ENCODE measurements at places on chromosomes 5 and 9.

DNA sequence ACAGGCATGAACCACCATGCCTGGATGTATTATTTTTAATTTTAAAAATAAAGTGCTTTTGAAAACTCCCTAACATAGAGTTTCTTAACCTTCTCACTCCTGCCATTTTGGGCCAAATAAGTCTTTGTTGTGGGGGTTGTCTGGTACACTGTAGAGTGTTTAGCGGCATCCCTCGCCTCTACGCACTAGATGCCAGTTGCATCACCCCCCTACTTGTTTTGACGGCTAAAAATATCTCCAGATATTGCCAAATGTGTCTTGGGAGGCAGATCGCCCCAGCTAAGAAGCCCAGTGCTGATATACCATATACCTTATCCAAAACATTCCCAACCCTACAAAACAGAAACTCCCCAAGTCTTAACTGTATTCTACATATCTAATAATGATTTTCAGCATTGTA, 54.6 kb downstream of the SCAI start:
- no peak for DNase-seq

- no peak for DNase-seq
These were observed 61.4 kb downstream of the UGCG start for GRCh38 chr9:111957856-111958631.

DNA sequence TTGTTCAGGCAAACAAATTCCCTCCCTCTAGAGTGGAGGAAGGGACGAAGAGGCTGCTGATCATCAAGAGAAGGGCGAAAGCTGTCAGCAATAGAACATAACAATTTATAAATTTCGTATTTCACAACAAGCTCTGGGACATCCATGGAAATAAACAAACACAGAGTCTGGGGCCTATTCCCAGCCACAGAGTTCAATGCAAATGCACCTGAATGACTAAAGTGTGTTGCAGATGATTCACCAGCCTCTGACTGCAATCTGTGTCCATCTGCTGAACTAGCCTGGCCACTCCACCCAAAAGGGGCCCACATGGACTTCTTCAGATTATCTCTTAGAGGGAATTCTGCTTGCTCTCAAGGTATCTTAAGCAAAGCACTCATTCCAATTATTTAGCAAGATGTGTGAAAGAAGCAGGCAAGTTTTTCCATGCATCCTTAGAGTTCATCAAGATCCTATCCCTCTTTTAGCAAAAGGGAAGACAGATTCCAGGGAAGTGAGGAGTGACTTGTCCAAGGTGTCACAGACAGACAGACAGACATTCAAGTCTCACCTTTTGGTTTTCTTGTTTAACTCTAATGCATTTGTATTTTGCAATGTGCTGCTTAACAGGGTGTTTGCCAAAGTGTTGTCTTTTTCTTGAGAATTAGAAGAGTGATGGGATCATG, 307.8 kb upstream of the PAPPA start:
- no peak for DNase-seq

- no peak for DNase-seq
These were observed 41.8 kb upstream of the NEK6 start for GRCh38 chr9:124215956-124216355.

GRCh38 chr9:88954066-88954465, 37.2 kb upstream of the S1PR3 start:
- DNase-seq: no peak

GRCh38 chr9:125747053-125747764, at the start of gene PBX3:
Gene PBX3, plus strand, starts transcription at chr9:125747373.
- no peak for DNase-seq

- no peak for DNase-seq
These were observed 14.3 kb downstream of the LHX3 start for GRCh38 chr9:136190656-136191055.

GRCh38 chr9:15136646-15137045, 170.4 kb downstream of the TTC39B start:
- no peak for DNase-seq

DNA sequence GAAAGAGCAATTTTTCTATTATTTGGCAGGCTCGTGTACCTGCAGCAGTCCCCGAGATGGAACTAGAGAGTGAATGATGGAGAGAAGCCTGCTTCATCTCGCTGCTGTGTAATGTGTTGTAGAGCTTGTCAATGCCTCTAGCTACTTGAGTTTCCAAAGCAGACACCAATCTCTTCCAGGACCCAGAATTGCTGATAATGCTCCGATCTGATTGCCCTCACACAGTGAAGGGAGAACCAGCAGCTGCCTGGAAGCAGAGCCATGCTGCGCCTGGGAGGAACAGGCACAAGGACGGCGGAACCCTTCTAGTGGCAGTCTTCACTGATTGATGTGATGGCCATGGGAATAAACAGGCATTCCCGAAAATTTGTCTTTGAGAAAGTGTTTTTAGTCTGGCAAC, 288.0 kb downstream of the ICE1 start:
- no peak for DNase-seq

DNA sequence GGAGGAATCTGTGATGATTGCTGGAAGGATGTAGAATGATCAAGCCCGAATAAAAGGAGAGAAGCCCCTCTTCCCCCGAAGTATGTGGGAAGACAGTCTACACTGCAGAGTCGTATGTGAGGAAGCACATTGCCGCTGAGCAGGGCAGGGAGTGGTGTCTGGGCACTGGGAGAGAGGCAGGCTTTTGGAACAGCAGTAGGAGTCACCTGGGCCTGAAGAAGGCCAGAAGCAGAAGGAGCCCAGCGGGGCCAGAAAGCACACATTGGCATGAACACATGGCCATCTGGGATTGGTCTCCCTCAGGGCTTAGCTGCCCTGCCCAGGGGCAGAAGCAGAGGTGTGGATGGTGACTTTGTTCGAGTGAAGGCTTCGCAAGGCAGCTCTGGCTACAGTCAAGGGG, 162.8 kb downstream of the ERCC6L2 start:
- DNase-seq: no peak

GRCh38 chr5:54347221-54347865, 37.0 kb upstream of the ARL15 start:
- DNase-seq: no peak

- no peak for DNase-seq
These were observed 74.8 kb downstream of the CETN3 start for GRCh38 chr5:90334741-90335140.

DNA sequence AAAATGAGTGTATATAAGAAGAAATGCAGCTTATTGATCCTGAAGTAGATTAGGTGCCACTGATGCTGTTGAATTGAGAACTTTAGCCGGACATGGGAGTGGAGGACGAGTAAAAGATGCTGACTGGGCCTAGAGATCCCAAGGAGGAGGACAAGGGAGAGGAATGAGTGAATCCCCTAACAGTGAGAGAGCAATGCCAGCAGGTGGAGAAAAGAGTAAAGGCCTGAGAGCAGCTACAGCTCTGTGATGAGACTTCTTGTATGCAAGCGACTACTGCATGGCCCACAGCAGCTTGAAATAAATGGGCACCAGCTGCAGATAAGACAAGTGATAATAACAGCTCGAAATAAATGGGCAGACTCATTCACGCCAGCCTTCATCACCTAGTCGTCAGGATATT, 44.5 kb upstream of the JMY start:
- no peak for DNase-seq

- DNase-seq: no peak
These were observed 23.1 kb downstream of the SKP1 start for GRCh38 chr5:134153657-134154056.

- no peak for DNase-seq
These were observed 21.1 kb upstream of the CYSTM1 start for GRCh38 chr5:140153905-140154304.

- no peak for DNase-seq
These were observed 191.7 kb upstream of the NR3C1 start for GRCh38 chr5:143594902-143595818.

DNA sequence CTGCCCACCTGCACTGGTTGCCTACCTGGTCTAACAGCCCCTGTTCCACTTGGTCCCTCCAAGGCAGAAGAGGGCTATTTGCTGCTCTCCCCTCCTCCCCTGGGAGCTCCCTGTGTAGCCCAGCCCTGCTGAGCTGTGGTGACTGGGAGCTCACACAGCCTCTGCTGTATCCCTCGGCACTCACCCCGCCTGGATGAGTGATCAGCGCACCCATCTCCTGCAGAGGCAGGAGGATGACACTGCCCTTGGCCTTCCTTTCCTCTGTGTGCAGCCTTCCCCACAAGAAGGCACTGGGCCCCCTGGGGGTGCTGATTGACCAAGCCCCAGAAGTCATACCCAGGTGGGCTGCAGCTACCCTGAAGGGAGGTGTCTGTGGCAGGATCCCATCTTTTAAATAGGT, 134.2 kb downstream of the ADAMTS2 start:
- no peak for DNase-seq

- DNase-seq: no peak
These were observed 17.9 kb downstream of the CSF1R start for GRCh38 chr5:150068472-150068871.

GRCh38 chr9:90999425-91000397, 198.1 kb downstream of the SYK start:
- no peak for DNase-seq

- no peak for DNase-seq
These were observed 37.3 kb upstream of the EGFL7 start for GRCh38 chr9:136625101-136626065.

DNA sequence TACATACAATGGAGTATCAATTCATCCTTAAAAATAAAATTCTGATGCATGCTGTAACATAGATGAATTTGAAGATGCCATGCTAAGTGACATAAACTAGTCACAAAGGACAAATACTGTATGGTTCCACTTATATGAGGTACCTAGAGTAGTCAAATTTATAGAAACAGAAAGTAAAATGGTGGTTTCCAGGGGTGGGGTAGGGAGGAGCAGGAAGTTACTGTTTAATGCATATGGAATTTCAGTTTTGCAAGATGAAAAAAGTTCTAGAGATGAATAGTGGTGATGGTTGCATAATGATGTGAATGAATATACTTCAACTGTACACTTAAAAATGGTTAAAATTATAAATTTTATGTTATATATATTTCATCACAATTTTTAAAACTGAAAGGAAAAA, 57.3 kb upstream of the FNIP1 start:
- no peak for DNase-seq

GRCh38 chr5:16735101-16736060, 118.6 kb upstream of the RETREG1 start:
- DNase-seq: no peak

DNA sequence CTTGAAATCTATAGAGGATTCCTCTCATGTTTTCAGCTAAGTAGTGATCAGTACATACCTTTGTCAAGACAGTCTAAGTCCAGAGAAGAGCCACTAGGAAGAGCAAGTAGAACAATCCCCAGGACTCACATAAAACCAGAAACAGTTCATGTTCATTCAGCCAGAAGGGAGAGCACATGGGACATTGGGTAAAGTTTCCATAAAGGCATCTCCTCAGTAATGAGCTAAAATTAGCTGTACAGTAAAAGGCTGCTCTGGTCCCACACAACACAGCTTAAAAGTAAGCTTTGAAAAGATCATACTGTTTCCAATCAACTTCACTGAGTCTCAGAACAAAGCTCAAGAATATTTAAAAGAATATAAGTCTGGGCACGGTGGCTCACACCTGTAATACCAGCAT, 32.4 kb downstream of the HOMER1 start:
- DNase-seq: no peak

DNA sequence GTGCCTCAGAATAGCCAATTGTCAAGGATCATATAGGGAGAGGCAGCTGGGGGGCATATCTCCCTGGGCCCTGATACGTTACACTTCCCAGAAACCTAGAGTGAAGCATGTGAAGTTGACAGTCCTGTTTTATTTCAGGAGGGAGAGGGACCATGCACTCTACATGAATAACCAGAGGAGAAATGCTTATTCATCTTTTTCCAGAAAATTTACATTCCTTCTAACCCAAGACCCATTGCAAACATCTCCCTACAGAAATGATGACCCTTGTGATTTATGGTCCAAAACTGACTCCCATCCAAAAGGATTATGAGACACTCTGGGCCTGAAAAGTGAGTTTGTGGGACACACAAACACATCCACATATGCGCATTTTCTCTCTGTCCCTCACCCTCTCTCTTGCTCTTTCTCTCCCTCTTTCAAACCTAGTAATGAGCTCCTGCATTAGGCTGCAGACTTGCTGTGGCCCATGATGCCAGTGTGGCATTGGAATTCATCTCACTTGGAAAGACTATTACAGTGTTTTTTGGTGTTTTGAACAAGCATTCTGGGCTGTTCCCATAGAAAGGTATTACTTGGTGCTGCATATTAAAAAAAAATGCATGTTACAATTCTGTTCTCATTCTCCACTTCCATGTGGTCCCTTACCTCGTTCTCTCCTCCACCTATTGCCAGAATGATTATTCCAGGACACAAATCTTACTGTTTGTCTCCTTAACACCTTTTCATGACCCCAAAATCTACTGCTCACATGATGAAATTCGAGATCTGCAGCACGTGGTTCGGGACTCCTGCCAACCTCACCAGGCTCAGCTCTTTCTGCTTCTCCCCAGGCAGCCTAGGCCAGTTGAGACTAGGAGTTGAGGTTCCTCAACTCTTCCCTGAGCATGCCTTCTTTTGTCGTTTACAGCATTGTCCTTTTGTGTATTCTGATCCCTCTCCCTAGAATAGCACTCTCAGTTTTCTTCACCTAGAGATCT, 451.3 kb upstream of the KLF4 start:
- DNase-seq: no peak

- DNase-seq: no peak
These were observed 199.6 kb upstream of the DAB2 start for GRCh38 chr5:39624268-39624886.

- DNase-seq: no peak
These were observed 478.5 kb downstream of the RASEF start for GRCh38 chr9:82584349-82584863.

DNA sequence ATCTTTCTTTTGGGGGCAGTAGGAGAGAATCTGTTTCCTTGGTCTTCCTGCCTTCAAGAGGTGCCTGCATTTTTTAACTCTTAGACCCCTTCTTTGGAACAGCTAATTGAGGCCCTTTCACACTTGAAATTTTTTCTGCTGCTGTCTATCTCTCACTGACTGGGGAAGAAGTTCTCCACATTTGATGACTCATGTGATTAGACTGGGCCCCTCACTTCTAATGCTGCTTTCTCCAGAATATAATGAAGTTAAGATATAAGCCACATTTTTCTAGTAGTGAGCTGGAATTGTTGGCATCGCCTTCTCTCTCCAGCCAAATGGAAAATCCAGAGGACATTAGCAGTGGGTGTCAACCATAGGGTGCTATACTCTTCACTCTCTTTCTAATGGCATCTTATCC, 12.4 kb downstream of the ZNF474 start:
- DNase-seq: no peak

GRCh38 chr9:26413611-26414010, 479.0 kb downstream of the CAAP1 start:
- no peak for DNase-seq

DNA sequence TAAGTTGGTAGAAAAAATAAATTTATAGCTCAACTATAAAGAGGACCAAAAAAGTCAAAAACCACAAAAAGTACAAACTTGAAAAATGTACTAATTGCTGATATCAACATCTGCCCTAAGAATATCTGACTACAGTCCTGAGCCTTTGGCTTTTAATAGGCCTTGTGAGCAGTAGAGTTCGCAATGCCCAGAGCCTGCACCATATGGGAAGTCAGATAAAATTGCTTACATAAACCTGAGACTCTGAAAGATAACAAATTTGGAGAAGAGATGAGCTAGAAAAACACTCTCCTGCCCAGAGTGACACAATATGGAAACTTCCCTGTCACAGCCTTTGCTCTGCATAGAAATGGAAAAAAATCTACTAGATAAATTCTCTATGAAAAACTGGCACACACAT, 368.0 kb upstream of the GRIN3A start:
- DNase-seq: no peak

All from activated CD4-positive, CD25-positive, alpha-beta regulatory T cell treated with anti-CD3 and anti-CD28 coated beads, Interleukin-2, amount 50 U/mL, for 16 hours (primary cell).